ENCODE measurements at places on chromosomes 3 and 15.

GRCh38 chr3:71210257-71211007, 373.1 kb downstream of the FOXP1 start:
- no peak for DNase-seq

DNA sequence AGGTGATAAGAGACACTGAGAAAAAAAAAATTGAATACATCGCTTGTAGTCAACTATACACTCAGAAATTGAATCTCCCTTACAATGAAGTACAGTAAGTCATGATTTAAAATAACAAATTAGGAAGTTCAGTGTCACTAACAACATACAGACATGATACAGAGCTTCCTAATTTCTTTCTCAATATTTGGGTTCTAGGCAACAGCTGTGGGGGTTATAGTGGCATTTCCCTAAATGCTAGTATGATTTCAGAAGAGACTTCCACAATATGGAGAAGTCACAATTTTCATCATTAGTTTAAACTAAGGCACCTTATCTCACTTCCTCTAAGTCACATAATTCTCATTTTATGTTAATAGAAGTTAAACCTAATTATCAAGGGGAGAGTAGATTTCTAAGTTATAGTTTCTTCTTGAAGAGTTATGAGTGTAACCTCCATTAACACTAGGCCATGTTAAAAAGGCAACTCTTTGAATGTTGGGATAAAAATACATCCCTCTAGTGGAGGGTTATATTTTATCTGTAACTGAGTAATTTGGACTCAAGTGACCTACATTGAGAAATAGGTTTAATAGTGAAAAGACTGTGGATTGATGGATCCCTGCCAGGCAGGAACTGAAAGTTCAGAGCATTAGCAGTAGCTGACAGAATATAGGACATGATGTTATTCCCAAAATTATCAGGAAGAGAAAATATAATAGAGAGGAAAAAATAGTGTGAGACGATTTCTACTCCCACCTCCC, 286.0 kb upstream of the SUCLG2 start:
- no peak for DNase-seq

- DNase-seq = no peak
Observed at GRCh38 chr3:151265166-151265565, 13.2 kb downstream of the P2RY14 start.

DNA sequence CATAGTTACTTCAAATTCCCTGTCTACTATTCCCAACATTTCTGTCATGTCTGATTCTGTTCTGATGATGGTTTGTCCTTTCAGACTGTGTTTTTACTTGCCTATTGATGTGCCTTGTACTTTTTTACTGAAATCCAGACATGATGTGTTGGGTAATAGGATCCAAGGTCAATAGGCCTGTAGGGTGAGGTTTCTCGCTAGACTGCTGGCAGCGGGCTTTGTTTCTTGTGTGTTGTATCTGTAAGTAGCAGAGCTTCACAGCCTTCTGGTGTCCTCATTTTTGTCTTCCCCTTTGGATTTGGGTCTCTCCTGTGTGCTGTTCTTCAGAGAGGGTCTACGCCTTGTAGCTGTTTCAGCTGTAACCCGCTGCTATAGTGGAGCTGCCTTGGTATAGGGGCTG, 140.3 kb downstream of the GABRG3 start:
- no peak for DNase-seq

- DNase-seq = no peak
Observed at GRCh38 chr3:74390121-74390877, 224.2 kb downstream of the CNTN3 start.

DNA sequence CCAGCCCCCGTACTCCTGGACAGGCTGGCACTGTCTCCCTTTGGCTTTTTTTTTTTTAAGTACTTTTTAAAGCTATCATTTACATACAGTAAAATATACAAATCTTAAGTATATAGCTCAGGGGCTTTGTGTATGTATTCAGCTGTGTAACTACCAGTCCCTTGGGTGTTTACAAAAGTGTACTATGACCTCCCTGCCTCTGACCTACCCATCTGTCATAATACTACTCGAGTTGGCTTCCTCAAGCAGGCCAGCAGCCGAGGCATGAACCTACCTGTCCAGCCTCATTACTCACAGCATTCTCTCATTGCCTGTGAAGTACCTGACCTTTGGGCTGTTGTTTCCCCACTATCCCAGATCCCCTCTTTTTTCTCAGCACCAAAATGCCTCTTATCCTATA, 33.2 kb downstream of the ABHD2 start:
- DNase-seq = no peak

GRCh38 chr3:59388555-59389270, 338.9 kb upstream of the CFAP20DC start:
- no peak for DNase-seq

- DNase-seq = no peak
Observed at GRCh38 chr3:149634072-149634471, 23.8 kb downstream of the WWTR1 start.

GRCh38 chr3:114454551-114455251, 160.9 kb downstream of the TIGIT start:
- peak; percentile 11 for DNase-seq
